ENCODE measurements at places on chromosomes 13 and 19.

DNA sequence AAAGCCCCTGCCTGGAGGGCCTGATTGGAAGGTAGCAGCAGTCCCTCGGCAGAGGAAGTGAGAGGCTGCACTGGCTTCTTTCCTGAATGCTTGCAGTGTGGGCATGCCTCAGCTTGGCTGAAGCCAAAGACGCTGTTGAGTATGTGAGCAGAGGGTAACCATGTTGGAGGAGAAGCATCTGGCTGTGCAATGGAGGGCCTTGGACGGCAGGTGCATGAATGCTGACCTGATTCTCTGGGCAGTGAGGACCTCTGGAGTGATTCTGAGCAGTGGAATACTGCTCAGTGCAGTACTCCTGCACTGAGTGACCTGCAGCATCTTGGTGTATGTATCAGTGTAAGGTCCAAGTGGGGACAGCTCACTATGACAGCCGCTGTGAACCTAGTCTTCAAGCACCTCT is 46.9 kb downstream of the SOX1 start:
- no peak for DNase-seq

DNA sequence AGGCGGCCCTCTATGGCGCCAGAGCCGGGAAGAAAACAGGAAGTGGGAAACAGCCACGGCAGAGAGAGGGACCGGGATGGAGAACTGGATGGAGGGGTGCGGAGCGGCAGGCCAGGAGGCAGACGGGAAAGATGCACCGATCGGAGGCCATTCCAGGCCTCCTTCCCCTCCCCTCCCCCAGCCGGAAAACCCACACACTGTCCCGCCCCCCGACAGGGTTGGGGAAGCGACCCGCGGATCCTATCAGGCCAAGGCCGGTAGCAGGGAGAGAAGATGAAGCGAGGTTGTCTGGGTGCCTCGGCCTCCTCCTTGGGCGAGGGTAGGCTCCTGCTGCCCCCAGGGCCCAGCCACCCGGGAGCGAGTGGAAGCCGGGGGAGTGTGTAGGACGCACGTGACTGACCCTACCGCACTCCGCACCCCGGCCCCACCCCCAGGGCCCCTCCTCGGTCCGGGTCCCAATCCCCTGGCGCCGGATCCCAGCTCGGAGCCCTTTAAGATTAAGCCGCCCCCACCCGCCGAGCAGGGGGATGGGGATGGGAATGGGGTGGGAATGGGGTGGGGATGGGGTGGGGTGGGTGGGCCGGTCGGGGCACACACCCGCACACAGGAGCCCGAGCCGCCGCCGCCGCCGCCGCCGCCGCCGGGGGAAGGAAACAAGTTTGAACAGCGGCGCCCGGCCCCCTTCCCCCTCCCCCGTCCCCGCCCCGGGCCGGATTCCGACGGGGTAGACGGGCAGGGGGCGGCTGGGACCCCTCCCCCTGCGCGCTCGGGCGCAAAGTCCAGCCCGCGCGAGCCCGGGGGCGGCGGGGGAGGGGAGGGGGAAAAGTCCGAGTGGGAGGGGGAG is 1.5 kb downstream of the ERF start:
- DNase-seq: no peak

- no peak for DNase-seq
Measured at GRCh38 chr13:20024702-20025101, 66.2 kb downstream of the ZMYM2 start.

GRCh38 chr19:17281391-17282304 is at the start of gene ANKLE1:
Gene ANKLE1 (plus strand): TSS chr19:17281901. CDS start chr19:17281921, 20 bp downstream.
- DNase-seq: no peak

DNA sequence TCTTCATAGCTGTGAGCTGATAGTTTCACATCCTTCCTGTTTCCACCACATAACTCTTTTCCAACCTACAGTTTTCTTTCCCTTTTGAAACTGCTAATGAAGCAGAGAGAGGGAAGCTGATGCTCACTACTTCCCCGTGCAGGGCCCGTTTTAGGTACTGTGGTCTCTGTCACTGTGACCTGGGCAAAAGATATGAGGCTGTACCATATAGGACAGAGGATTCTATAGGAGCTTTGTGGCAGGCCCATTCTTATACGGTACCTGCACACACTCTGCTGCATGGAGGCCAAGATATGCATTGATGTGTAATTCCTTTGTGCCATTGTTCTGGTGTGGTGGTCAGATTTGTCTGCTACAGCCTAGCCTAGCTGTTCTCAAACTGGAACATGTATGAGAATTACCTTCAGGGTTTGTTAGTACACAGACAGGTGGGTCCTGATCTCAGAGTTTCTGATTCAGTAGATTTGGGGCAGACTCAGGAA is 577.3 kb downstream of the LMO7 start:
- DNase-seq: no peak

- no peak for DNase-seq
Measured at GRCh38 chr13:25930653-25931052, 121.2 kb downstream of the SHISA2 start.

- no peak for DNase-seq
Measured at GRCh38 chr13:39410096-39410901, 192.7 kb downstream of the LHFPL6 start.

- no peak for DNase-seq
Measured at GRCh38 chr19:12778017-12778904, 2.9 kb upstream of the HOOK2 start.

DNA sequence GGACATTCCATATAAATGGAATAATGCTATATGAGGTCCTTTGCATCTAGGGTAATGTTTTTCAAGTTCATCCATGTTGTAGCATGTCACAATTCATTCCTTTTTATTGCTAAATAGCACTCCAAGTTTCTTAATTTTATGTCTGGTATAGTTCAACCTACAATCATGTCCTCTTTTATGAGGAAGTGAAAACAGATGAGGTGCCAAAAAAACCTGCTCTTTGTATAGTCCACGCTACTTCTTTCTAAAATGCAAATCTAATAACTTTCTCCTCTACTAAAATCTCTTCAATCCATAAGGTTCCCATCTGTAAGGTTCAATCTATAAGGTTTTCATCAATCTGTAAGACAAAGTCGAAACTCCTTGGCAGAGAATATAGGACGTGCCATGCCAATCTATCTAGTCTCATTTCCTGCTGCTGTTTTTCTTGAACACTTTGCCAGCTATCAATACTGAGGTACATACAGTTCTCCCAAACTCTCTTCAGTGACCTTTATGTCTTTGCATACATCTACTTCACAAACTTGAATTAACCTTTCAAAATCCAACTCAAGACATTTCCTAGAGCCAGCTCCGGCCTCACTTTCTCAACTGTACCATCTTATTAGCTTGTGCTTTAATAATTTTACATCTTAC is 33.7 kb downstream of the INTS6 start:
- no peak for DNase-seq

GRCh38 chr13:40002016-40002415 is 346.6 kb downstream of the COG6 start:
- no peak for DNase-seq

- no peak for DNase-seq
Measured at GRCh38 chr13:41231786-41232185, 31.6 kb downstream of the MTRF1 start.

DNA sequence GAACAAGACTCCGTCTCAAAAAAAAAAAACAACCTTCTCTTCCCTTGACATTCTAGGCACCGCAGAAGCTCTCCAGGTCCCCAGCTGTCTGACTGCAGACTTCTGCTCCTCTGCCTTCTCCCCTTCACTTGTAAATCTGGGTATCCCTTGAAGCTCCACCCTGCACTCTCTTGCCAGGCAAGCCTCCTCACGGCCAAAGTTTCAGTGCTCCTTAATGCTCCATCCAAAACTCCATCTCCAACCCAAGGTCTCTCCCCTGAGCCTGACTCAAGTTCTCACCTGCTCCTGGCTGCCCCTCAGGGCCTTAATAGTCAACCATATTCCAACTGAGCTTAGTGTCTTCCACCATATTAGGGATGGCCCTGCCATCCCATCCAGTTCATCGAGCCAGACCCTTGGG is 1.4 kb upstream of the CLDND2 start:
- no peak for DNase-seq

DNA sequence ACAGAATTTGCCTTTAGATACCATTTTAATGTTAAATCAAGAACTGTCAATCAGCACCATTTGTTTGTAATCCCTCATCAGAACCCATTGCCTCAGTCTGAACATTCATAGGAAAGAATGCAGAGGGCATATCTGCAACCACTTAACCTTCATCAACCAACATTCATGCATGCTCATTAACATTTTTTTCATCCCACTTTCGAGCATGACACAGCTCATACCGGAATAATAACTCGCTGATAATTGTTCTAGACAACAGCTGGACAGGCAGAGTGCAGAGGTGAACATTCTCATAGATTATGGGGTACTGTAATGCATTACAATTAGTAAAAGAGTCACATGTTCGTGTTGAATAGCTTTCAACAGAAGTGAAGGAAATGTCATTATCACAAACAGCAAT is 216.8 kb downstream of the DIAPH3 start:
- DNase-seq: no peak

DNA sequence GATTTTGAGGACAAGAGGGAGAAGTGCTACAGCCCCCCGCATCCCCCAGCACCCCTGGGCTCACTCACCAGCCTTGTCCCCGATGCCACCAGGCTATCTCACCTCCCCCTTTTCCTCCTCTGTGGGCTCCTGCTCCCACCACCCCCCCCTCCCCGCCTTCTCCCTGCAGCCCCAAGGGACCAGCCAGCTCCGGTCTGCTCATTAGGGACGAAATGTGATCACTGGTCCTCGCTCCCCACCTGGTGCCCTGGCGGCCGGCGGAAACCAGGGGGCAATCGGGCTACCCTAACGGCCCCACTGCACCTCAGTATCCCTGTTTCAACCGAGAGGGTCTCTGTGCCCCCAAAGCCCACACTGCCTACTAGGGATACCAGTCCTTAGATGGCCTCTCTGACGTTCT is 2.7 kb downstream of the GPR4 start:
- no peak for DNase-seq

DNA sequence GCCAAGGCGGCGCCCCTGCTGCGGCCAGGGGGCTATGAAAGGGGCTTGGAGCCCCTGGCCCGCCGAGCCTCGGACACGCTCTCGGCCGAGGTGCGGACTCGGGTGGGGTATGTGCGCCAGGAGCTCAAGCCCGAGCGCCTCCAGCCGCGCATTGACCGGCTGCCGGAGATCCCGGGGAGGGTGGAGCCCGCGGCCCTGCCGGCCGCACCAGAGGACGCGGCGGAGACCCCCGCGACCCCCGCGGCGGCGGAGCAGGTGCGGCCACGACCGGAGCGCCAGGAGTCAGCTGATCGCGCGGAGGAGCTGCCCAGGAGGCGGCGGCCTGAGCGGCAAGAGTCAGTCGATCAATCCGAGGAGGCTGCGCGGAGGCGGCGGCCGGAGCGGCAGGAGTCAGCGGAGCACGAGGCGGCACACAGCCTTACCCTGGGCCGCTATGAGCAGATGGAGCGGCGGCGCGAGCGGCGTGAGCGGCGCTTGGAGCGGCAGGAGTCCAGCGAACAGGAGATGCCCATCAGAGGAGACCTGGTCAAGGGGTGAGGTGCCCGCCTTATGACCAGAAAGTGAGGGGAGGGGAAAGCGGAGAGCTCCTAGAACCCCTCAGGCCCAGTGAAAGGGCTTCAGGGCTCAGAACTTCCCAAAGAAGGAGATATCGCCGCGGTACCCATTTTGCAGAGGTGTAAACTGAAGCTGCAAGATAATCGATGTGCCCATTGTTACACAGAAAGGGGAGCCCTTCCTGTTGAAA is 8.8 kb upstream of the SHKBP1 start:
- no peak for DNase-seq

DNA sequence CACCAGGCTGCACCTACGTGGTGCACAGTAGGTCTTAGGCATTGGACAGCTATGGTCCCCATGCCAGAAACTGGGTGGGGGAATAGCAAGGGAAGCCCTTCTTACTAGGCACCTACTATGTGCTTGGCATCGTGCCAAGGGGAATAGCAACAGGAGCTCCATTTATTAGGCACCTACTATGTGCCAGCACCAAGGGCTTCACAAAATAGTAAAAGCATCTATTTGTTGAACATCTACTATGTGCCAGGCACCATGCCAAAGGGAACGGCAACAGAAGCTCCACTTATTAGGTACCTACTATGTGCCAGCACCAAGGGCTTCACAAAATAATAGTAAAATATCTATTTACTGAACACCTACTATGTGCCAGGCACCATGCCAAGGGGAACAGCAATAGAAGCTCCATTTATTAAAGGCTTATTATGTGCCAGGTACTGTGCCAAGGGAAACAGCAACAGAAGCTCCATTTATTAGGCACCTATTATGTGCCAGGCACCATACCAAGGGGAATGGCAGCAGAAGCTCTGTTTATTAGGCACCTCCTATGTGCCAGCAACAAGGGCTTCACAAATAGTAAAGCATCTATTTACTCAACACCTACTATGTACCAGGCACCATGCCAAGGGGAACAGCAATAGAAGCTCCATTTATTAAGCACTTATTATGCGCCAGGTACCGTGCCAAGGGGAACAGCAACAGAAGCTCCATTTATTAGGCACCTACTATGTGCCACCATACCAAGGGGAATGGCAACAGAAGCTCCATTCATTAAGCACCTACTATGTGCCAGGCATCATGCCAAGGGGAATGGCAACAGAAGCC is 108.5 kb downstream of the PTPRS start:
- DNase-seq: no peak

- no peak for DNase-seq
Measured at GRCh38 chr13:59538512-59538911, 625.2 kb downstream of the DIAPH3 start.

DNA sequence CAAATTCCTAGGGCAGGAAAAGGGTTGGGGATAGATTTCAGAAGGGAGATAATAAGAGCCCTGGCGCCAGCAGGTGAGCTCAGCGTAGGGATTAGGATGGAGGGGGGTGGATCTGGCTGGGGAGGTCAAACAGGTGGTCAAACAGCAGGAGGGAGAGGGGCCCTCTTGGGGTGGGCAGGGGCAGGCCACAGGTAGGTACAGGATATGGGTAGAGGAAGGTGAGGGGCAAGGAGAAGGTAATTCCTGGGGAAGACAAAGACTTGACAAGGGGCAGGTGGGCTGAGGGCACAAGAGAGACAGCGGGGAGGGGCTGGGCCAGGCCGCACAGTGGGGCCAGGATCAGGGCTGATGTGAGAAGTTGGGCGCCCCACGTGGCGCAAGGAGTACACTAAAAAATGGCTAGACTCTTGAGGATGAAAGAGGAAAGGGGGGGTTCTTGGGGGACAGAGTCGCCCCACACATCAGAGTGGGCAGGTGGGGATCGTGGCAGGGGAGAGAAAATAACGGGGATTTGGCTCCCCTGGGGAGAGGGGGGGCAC is 713 bp downstream of the KRI1 start:
- no peak for DNase-seq

GRCh38 chr19:11064831-11065303 is 24.4 kb upstream of the LDLR start:
- no peak for DNase-seq

GRCh38 chr13:84812789-84813188 is 930.5 kb upstream of the SLITRK1 start:
- DNase-seq: no peak

DNA sequence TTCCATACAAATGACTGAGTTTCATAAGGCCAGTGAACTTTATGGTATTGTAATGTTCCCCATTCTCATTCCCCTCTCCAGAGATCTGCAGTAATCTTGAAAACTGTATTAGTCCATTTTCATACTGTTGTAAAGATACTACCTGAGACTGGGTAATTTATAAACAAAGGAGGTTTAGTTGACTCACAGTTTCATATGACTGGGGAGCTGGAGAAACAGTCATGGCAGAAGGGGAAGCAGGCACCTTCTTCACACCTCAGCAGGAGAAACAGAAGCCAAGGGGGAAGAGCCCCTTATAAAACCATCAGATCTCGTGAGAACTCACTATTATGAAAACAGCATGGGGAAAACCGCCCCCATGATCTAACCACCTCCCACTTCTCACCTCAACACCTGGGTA is 318.7 kb upstream of the KLF12 start:
- DNase-seq: no peak

GRCh38 chr19:8331263-8331845 is 10.1 kb downstream of the RPS28 start:
- DNase-seq: no peak

Data from Panc1 (cell line).